ENCODE measurements at places on chromosomes 3 and 15. TPM values are rescaled to one million over a fixed set of nuclear protein-coding genes. Genes with fewer than 3 reads are reported as not detected.

Gene CSTA
- total RNA-seq = not detected

Gene AMT
- 3.5 TPM for total RNA-seq

Gene SLC22A13
- 0.25 TPM for total RNA-seq

DNA sequence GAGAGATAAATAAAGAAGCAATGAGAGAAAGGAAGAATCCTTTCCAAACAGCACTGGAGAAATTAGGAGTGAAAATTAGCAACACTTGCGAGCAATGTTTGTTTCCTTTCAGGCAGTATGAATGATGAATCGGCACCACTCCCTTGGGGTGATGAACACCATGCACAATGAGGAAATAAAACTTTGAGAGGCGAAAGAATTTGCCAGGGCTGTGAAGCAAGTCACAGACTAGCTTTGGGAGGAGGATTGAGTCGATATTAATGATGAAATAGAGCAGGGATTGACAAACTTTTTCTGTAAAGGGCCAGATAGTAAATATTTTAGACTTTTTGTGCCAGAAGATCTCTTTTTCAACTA, 237.7 kb downstream of the AGBL1 start:
- H3K4me3 ChIP-seq = no peak overlapping the region
- no peaks in the 10 kb centered on the region for H3K36me3 ChIP-seq
- H3K27me3 ChIP-seq = no peaks in the 10 kb centered on the region
- H3K27ac ChIP-seq = no peak overlapping the region

- peaks cover 46% of the 10 kb centered on the region for H3K4me1 ChIP-seq
- DNase-seq = no peak
- no peaks in the 10 kb centered on the region for H3K27me3 ChIP-seq
- H3K4me3 ChIP-seq = no peak overlapping the region
- peaks cover 19% of the 10 kb centered on the region for H3K36me3 ChIP-seq
- H3K27ac ChIP-seq = peak overlapping the region; percentile 21
These were observed 70.3 kb upstream of the ARL8B start for GRCh38 chr3:5051772-5052171.

DNA sequence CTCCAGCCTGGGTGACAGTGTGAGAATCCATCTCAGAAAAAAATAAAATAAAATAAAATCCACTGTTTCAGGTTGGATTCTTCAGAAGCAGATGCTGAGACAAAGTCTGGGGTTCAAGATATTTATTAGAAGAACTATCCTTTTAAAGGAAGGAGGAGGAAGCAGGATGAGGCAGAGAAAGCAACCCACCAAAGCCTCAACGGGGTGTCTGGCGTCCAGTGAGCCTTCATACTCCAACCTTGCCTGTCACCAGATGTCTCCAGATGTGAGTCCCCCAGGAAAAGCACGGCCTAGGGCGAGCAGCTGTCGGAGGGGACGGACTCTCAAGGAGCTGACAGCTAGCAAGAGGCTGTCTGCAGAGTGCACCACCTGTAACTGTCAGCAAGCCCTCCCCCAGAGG, 37.3 kb downstream of the MB21D2 start:
- peaks cover 4% of the 10 kb centered on the region for H3K36me3 ChIP-seq
- no peak for DNase-seq
- H3K4me1 ChIP-seq = peaks cover 22% of the 10 kb centered on the region
- H3K27ac ChIP-seq = no peak overlapping the region
- no peaks in the 10 kb centered on the region for H3K27me3 ChIP-seq

Gene PRSS50
- not detected for total RNA-seq

GRCh38 chr3:148223266-148223665, 474.4 kb upstream of the AGTR1 start:
- H3K4me1 ChIP-seq = no peaks in the 10 kb centered on the region
- no peak for DNase-seq
- H3K4me3 ChIP-seq = no peak overlapping the region
- no peaks in the 10 kb centered on the region for H3K27me3 ChIP-seq
- H3K36me3 ChIP-seq = no peaks in the 10 kb centered on the region
- H3K27ac ChIP-seq = no peak overlapping the region

- no peaks in the 10 kb centered on the region for H3K27me3 ChIP-seq
- peaks cover 31% of the 10 kb centered on the region for H3K36me3 ChIP-seq
- H3K4me3 ChIP-seq = no peak overlapping the region
- DNase-seq = no peak
- peaks cover 38% of the 10 kb centered on the region for H3K4me1 ChIP-seq
These were observed 2.8 kb downstream of the NISCH start for GRCh38 chr3:52458031-52458760.

DNA sequence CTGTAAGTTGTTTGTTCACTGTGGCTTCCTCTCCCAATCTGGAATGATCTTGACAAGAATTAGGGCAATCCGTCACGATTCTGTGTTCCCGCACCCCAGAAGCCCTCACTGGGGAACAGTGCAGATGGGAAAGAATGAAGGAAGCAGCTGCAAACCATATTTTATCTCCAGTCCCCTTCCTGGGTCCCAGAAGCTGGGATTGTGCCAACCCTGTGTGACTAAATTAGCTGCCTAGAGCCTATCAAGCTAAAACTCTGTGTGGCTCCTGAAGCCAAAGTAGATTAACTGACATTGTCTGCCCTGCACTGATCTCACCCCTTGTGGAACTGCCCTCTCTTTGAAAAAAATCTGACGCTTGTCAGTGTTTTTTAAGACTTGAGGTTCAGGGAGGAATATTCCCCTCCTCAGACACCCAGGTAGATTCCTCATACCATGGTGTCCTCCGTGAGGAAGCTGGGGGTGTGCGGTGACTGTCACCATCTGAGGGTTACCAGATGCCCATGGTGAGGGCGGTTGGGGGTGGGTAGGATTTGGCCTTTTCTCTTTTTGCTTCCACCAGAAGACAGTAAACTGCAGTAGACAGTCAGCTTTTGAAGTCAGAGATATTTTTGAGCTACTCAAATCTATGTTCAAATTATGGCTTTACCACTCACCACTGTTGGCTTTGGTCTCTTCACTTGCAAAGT, 358.3 kb upstream of the TPM1 start:
- no peaks in the 10 kb centered on the region for H3K4me1 ChIP-seq
- no peaks in the 10 kb centered on the region for H3K36me3 ChIP-seq
- no peaks in the 10 kb centered on the region for H3K27me3 ChIP-seq
- no peak for DNase-seq
- H3K27ac ChIP-seq = no peak overlapping the region
- no peak overlapping the region for H3K4me3 ChIP-seq

GRCh38 chr3:58994746-58995330, 55.0 kb downstream of the CFAP20DC start:
- H3K27ac ChIP-seq = no peak overlapping the region
- H3K27me3 ChIP-seq = peaks cover 4% of the 10 kb centered on the region
- DNase-seq = peak; percentile 25
- H3K36me3 ChIP-seq = no peaks in the 10 kb centered on the region

Gene CCDC191
- total RNA-seq = 3.0 TPM

Gene SLC41A3
- 30.0 TPM for total RNA-seq

Gene TMF1
- 58.0 TPM for total RNA-seq

Gene DLL4
- total RNA-seq = not detected
